Left lobe of liver (tissue), 2 donors: ENCODE measurements at places on chromosomes 6 and 20.

GRCh38 chr6:52162940-52163908 lies 23.0 kb upstream of the IL17A start:
- DNase-seq: no peak

DNA sequence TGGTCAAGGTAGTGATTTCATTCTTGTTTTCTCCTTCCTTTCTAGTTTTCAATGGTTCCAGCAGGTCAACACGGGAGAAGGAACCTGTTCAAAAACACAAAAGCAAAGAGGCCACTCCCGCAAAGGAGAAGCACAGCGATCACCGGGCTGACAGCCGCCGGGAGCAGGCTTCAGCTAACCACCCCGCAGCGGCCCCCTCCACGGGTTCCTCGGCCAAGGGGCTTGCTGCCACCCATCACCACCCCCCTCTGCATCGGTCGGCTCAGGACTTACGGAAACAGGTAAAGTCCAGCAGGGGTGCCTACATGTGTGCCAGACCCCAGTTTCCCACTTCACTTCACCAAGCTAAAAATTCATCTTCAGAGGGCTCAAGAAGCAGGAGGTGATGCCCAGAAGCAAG lies 175.6 kb downstream of the DTNBP1 start:
- no peak for DNase-seq

- DNase-seq: no peak
Observed at GRCh38 chr6:75621846-75622245, 20.2 kb downstream of the SENP6 start.

DNA sequence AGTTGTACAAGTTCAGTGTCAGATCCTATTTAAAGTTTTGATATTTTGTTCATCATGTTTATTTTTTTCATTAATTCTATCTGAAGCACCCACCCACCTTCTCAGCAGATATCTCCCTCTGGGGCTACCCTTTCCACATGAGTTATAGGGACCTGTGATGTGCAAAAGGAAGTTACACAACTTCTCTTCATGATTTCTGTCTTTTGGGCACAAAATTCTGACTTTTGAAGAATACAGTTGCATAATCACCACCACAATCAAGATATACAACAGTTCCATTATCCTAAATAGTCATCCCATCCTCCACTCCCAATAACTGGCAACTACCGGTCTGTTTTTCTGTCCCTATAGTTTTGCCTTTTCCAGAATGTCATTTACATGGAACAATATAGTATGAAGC lies 13.8 kb upstream of the FUCA2 start:
- DNase-seq: no peak

DNA sequence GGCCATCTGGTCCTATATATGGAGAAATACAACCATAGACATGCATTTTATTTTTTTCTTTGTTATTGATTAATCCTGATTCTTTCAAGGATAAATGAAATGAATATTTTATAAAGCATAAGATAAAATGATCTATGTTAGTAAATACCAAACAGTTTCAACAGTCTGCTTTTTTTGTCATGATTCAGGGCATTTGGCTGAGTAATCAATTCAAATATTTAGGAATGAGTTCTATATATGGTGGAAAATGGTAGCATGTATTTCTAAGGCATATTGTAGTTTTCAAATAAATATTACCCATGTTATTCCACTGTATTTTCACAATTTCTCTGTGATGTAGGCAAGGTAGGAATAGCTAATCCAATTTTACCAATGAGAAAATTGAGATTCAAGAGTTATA lies 287.5 kb upstream of the FKBP1C start:
- DNase-seq: no peak

DNA sequence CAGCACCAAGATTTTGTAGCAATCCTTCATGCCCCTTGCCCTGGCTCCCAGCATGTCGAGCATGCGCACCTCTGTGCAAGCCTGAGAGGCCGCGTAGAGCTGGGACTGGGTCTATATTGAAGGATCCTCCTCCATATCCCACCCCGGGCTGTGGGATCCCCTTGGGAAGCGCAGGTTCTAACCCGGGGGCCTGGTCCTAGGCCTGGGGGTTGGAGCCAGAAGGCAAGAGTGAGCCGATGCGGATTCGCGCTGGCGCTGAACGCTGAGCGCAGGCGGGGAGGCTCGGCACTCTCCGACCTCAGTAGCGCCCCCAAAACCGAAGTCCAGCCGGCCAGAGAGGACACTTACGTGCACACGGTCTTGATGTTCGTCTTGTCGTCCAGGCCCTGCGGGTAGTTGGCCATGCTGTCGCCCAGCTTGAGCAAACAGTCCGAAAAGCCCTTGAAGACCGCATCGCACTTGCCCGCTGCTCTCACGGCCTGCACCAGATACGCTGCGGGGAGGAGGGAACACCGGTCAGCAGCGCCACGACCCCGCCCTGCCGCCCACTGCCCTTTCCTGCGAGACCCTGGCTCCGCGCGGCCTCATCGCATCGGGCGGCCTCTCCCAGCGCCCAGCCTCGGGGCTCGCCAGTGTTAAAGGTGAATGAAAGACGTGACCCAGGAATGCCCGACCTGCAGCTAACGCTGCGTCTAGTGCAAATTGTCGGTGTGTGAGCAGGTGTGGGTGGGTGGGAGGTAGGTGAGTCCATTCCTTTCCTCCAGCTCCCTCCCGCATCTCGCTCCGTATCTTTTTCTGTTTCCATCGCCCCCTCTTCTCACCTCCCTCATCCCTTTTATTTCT lies 4.5 kb downstream of the NRN1 start:
- DNase-seq: no peak

DNA sequence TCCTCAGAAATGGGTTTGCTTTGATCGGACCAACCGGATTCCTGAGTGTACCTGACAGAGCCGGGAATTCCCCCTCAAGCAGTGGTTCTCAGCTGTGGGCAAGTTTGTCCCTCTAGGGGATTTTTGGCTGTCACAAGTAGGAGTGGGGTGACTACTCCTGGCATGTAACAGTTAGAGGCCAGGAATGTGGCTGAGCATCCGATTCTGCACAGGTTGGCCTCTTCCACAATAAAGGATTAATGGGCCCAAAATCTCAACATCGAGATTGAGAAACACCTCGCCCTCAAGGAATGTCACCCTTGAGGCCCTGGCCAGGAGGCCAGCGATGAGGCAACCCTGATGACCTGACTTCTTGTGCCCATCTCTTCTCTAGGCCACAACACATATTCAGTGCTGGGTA lies 7.9 kb downstream of the AGPAT4 start:
- no peak for DNase-seq
